ENCODE measurements at places on chromosomes 4 and X. TPM values are rescaled to one million over a fixed set of nuclear protein-coding genes. Genes with fewer than 3 reads are reported as not detected.

Gene NPNT
- total RNA-seq, result 0.51 TPM

Gene NWD2
- not detected for total RNA-seq

Gene ANKRD50
- 1.0 TPM for total RNA-seq

Gene PLA2G12A
- total RNA-seq, result 14.7 TPM

All from activated T-cell treated with anti-CD3 and anti-CD28 coated beads, Interleukin-2, amount 50 U/mL, for 72 hours (primary cell).